ENCODE measurements at places on chromosomes 2 and 18.

DNA sequence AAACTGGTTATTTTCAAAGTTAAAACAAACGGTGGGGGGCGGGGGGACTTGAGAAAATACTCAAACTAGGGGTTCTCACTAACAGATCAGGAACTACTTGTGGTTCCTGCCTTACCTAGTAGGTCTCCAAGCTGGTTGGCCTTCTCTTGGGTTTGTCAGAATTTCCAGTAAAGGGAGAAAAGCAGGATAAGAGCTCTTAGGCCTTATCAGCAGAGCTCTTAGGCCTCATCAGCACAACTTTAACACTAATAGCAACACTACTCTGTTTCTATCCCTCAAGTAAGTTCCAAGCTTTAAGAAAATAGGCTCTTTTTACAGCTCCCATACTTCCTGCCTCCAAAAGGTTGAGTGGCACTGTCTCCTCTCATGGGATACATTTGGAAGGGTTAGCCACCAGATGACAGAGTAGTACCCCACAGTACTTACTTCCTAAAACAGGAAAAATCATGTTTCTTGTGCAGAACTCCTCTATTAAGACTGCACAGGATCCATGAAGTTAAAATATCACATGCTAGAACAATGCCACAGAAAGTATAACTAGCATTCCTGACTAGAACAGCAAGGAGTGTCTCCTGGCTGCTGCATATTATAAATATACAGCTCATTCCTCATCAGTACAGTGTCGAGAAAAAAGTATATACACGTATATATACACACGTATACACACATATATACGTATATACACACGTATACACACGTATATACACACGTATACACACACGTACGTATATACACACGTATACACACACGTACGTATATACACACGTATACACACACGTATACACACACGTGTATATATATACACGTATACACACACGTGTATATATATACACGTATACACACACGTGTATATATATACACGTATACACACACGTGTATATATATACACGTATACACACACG lies 6.1 kb downstream of the FBXO11 start:
- DNase-seq = no peak

GRCh38 chr18:10727477-10727876 lies 201.7 kb downstream of the NAPG start:
- DNase-seq = no peak

- no peak for DNase-seq
Measured at GRCh38 chr2:201597397-201597796, 45.9 kb downstream of the TMEM237 start.

- DNase-seq = no peak
Measured at GRCh38 chr2:113791697-113792590, 35.5 kb upstream of the SLC35F5 start.

DNA sequence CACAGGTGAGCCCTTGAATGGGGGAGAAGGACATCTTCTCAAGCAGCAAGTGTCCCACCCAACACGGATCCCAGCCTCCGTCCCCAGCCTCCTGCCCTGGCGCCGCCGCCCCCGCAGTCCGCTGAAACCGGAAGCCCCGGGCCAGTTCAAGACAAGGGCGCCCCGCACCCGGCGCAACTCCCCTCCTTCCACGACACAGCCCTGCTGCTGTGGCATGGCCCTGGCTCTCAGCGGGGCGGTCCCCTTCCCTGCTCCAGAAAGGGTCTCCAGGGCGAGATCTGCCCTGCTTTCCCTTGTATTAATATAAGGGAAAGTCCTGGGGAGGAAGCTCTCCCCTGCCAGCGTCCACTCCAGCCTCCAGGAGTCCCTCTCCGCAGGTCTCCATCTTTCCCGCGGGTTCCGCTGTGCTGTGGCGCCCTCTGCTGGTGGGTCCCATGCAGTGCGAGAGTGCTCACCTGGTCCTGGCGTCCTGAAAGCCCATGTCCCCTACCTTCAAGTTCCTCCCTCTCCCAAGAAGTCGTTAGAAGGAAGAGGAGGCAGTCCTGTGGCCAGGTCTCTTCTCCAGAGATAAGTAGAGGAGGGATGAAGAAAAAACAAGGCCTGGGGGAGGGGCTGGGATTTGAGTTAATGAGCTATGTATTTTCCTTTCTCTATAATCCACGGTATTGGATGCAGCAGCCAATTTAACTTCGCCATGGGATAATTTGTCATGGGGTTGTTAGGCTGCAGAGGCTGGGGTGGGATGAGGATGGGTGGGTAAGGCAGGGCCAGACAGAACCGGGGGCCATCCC lies 176.0 kb downstream of the SMAD2 start:
- DNase-seq = no peak
